IMR-90 (cell line): ENCODE measurements at places on chromosomes 3 and 15. TPM values are rescaled to one million over a fixed set of nuclear protein-coding genes. Genes with fewer than 3 reads are reported as not detected.

DNA sequence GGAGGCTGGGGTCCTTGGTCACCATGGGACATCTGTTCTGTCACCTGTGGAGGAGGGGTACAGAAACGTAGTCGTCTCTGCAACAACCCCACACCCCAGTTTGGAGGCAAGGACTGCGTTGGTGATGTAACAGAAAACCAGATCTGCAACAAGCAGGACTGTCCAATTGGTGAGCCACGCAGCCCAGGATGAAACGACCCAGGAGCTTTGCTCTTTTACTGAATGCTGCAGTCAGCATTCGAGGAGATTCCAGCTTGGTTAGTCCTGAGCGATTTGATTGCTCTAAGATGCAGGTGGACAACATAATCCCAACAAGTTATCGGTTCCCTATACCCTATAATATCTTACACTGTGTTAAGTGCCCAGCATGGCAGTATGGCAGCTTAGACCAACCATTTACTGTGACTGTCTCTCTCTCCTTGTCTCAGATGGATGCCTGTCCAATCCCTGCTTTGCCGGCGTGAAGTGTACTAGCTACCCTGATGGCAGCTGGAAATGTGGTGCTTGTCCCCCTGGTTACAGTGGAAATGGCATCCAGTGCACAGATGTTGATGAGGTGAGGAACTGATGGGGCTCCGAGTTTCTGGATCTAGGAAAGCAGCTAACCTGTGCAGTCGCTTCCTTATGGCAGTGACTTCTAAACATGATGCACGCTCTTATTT, 7.8 kb downstream of the THBS1 start:
- H3K27me3 ChIP-seq = no peaks in the 10 kb centered on the region
- peak; percentile 44 for DNase-seq
- H3K36me3 ChIP-seq = peaks cover 78% of the 10 kb centered on the region
- no peaks in the 10 kb centered on the region; the same call in 1 of the 2 replicates for H3K4me1 ChIP-seq
- no peak overlapping the region for H3K4me3 ChIP-seq

The SKIC8 gene
- total RNA-seq = 102 and 124 TPM in 2 replicates

DNA sequence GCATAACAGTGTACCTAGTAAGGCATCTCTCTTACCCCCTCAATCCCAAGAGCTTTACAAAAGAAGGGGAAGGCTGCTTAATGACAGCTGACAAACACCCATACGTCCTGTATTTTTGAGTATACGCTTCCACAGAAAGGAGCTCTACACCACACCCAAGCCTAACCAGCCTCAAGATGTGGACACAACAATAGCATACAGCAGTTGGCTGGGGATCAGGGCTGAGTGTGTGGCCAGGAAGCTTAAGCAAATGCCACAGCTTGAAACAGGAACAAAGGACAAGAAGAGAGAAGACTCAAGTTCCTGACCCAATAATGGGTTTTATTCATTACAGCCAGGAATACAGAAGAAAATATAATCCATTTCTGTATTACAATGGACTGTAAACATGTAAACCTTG, 6.9 kb downstream of the HEXA start:
- peaks cover 3% of the 10 kb centered on the region; the same call in 1 of the 2 replicates for H3K36me3 ChIP-seq
- no peak for DNase-seq
- H3K27ac ChIP-seq = no peak overlapping the region
- H3K27me3 ChIP-seq = no peaks in the 10 kb centered on the region
- no peak overlapping the region for H3K4me3 ChIP-seq

- no peaks in the 10 kb centered on the region for H3K36me3 ChIP-seq
- no peak for DNase-seq
- H3K4me1 ChIP-seq = no peaks in the 10 kb centered on the region
- H3K4me3 ChIP-seq = no peak overlapping the region
- H3K27ac ChIP-seq = no peak overlapping the region
Measured at GRCh38 chr3:61186030-61186429, 65.2 kb downstream of the FHIT start.
